GM19239 (cell line): ENCODE measurements at places on chromosomes 5 and 9.
A peak's percentile ranks its signal among the peaks of the same experiment; 100 is the strongest.

DNA sequence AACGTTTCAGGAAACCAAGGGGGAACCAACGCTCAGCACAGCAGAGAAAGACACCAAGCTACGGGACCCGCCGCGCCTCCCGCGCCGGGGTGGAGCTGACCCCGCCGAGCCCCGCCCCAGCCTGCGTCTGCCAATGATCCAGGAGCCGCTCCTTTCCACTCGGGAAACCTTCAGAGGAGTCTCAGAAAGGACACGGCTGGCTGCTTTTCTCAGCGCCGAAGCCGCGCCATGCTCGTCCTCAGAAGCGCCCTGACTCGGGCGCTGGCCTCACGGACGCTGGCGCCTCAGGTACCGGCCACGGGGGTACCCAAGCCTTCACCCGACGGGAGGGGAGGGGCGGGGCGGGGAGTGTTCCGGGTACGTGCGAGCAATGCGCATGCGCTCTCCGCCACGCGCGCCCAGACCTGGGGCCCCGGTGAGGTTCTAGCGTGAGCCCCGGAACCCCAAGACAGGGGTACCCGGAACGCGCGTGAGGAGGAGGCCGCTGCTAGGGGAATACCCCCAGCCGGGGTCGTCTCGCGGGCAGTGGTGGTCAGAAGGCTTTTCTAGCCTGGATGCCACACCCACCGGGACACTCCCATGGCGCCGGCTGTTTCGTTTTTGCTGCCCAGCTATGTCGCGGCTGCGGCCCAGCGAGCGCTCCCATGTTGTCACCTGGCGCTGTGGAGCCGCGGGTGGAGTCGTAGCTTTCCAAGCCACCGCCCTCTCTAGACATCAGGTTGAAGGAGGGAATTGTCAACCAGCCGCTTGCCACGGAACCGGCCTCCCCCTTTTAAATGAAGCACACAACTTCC lies at the start of gene NIPSNAP3A:
Gene NIPSNAP3A (plus strand): TSS at position 119 of the 794 bp plus-strand sequence. CDS start 110 bp downstream, at position 229.
- DNase-seq: peak; percentile 44

DNA sequence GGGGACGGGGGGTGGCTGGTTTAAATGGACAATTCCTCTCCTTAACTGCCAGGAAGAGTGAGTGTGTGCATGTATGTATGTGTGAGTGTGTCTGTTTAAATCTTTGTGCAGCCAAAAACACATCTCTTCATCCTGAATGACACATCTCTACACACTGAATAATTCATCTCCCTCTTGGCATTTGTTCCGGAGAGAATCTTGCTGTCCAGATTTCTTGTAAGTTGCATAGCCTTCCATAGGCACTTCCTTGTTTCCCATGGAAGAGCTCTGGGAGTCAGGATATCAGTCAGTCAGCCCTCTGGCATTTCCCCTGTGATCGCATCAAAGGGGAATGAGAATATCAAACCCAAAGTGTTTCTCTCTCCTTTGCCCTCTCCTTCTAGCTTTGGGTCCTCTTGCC lies 74.7 kb downstream of the WWC1 start:
- no peak for DNase-seq

- DNase-seq: no peak
Observed at GRCh38 chr5:148005788-148006520, 57.8 kb upstream of the SPINK5 start.

- DNase-seq: no peak
Observed at GRCh38 chr9:89410641-89411350, 87.1 kb downstream of the SEMA4D start.

DNA sequence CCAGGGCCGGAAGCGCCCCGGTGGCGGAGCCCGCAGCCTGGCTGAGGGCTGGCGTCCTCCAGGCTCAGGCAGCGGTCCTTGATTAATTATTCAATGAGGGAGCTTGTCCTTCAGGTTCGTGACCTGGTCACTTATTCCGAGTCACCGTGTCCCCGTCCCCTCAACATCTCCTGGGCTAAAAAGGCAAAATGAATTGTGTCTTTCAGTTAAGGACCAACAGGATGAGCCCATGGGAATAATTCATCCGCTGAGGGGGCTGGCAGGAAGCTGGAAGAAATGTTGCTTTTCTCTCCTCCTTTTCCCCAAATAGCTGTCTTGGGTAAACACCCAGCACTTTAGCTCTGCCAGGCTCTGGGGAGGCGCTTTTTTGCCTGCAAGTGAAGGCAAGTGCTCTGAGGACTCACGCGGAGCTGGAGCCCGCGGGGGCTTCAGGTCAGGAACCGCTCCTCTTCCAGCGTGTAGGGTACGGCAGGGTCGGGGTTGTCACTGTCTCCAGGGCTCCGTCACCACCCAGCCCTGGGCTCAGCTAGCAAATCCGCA lies 13.1 kb downstream of the KCNT1 start:
- DNase-seq: no peak

DNA sequence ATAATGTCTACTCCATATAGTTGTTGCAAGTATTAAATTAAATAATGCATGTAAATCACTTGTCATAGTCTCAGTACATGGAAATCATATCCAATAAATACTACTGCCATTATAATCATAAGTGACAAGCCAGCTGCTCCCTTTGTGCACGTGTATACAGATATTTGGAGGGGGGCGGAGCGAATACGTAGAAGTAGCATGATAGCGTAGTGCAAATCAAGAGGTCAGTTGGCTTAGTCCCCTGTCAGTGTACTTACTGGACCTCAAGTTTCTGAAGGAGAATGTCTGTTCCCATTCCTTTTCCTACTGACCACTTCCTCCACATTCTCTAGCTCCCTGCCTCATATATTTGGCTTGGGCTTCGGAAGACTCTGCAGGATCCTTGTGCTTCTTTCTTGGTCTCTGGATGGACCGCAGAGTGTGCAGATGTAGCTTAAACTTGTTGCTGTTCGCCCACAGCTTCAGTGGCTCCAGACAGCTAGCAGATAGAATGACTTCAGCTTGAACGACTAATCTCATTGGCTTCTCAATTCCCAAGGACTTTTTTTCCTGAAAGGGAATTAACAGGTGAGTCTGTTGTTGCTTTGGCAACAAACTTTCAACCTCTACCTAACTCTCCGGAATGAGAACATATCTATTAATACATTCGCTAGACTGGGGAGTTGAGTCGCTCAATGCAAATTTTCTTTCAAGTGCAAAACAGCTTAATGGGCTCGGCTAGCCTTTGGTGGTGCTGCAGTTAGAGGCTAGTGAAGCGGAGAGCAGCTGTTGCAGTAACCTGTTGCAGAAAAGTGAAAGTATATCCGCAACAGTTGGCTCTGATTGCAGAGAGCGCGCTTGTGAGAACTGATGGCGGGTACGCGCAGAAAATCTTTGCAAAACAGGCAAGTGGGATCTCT lies at the start of gene PCDHB1:
Gene PCDHB1 (plus strand): TSS at position 753 of the 899 bp plus-strand sequence. CDS start 97 bp downstream, at position 850.
- DNase-seq: no peak

DNA sequence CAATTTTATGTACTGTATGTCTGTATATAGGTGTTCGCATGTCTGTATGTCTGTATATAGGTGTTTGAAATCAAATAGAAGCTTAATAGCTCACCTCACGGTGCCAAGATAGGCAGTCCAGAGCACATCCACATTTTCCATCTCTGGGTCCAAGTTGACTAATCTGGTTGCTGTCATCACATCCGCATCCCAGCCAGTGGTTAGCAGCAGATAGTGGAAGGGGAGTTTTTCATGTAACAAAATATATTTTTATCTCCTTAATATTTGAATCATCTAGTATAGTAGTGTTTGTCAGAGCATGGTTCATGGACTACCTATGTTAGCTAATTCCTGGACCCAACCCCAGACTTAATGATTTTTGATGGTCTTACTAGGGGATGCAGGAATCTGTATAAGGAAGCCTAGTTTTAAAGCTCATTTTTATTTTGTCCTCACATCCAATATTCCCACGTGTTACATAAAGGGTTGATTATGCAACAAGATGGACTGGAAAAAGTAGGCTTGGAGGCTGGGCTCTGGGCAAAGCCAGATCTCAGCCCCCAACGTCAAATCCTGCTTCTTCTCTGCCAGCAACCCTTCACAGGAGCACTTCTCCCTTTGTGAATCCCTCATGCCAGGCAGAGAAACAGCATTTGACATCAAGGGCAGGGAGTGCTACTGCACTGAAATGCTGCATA lies 219.7 kb downstream of the ZSWIM6 start:
- no peak for DNase-seq

DNA sequence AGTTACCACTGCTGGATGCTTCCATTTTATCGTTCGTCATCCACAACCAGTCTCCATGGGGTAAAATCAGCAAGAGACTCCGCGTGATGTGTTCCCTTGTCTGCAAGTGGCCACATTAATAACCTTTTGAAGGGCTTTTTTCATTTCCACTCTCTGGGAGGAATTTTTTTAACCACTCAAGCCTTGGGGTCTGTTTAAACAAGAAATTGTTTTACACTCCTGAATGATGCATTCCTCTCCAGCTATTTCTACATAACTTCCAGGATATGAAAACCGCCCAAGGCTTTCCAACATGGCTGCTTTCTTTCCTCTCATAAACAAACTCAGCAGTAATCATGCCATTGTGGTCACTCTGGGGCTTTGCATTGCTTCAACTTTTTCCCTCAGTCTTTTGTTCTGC lies 217.2 kb upstream of the DAPK1 start:
- DNase-seq: no peak

DNA sequence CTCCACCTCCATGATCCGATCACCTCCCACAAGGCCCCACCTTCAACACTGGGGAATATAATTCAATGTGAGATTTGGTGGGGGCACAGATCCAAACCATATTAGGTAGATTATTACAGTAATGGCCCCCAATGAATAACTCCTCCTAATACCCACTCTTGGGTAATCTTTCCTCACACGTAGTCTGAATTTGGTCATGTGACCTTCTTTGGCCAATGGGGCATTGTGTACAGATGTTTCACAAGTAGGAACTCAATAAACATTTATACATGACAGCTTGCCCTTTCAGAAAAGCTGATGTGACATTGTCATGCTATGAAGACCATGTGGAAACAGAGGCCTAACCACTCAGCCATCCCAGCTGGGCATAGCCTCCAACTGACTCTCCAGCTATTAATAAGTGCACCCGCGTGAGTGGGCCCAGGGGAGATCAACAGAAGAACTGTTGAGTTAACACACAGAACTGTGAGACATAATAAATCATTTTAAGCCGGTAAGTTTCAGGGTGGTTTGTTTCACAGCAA lies 10.6 kb downstream of the GPR150 start:
- no peak for DNase-seq

DNA sequence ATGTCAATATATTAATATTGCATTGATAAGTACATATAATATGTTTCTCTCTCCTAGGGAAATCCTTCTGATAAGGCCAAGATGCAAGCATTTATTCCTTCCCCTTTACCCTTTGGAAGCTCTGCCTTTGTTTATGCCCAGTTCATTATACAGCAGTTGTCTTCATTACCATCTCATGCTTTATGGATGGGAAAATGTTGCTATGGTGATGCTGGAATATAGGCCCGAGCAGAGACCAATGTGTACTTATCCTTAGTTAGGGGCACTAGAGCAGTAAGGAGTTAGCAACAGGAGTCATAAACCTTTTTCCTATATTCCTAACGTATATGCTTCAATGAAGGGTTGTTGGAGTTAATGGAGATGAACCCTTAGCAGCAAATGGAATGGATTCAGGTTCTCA lies 19.4 kb upstream of the NMUR2 start:
- no peak for DNase-seq

DNA sequence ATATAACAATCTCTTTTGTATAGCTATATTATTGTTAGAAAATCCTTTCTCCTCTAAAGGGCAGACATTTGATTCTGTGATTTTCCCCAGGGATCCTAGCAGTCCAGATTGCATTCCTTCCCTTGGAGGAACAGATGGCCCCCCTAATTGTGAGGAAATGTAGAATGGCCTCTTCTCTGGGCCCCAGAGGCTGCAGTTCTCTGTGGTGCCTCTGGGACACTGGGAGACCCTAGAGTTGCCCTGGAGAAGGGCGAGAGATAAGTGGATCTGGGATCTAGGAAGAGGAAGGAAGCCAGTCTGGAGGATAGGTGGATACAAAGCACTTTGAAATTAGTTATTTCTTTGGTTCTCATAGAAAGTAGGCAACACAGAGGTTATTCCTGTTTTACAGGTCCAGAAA lies 1.9 kb upstream of the HINT2 start:
- DNase-seq: no peak

DNA sequence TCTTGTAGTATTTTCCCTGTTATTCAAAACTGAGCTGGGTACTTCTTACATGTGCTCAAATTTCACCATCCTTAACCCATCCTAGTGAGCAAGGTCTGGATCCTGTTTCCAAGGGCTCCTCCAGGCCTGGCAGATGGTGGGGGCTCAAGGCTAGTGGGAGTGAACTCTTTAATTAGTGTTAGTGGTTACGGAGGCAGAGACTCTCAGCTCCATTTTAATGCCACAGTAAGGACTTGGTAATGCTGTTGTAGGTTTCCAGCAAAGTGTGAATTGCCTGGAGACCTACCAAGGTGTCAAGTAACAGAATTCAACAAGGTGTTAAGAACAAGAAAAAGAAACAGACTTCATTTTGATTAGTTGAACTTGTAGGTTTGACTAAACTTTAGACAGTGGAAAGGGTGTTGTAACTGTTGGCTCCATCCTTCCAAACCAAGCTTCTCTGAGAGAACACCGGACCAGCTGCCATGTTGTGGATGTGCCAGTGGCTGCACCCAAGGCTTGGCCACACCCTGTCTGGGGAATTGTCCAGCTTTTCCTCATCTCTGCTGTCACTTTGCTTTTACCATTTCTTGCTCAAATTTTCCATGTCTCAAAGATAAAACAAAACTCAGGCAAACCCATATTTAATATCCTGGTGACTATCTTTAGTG lies 98.7 kb downstream of the ADCY2 start:
- no peak for DNase-seq

GRCh38 chr5:122424132-122424531 lies 112.1 kb downstream of the SNCAIP start:
- DNase-seq: no peak

- no peak for DNase-seq
Observed at GRCh38 chr9:135442075-135442474, 37.5 kb upstream of the PPP1R26 start.

DNA sequence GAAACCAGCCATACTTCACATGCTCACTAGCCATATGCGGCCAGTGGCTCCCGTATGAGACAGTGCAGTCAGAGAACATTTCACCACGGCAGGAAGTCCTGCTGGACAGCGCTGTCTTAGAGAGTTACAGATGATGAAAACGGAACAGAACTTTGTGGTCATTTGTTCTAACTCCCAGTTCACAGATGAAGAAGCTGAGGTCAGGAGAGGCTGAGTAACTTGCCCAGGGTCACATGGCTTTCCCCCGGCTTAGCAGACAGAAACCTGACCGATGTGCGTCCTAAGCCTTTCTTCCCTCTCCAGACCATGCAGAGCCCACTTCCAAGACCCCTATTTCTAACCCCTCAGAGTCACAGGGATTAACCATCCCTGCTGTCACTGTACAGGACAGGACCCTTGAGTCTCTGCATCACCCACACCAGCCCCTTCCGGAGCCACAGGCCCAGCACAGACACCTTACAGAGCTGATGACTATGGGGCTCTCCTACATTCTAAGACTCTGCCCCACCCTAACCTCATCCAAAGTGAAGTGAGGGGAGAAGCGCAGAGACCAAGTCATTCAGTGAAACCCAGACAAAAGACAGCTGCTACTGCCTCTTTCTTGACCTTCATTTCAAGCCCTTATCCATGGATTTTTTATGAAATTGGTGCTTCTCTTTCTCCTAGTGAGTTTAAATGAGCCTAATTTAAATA lies 86.9 kb downstream of the PTPN3 start:
- no peak for DNase-seq

- no peak for DNase-seq
Observed at GRCh38 chr5:179185256-179185940, 125.2 kb downstream of the ZNF354C start.

GRCh38 chr9:123541411-123541810 lies 185.4 kb downstream of the CRB2 start:
- no peak for DNase-seq
